ENCODE measurements at places on chromosomes 5 and 9.
A peak's percentile ranks its signal among the peaks of the same experiment; 100 is the strongest.

GRCh38 chr9:94780516-94780950, 54.0 kb downstream of the AOPEP start:
- no peak for DNase-seq

DNA sequence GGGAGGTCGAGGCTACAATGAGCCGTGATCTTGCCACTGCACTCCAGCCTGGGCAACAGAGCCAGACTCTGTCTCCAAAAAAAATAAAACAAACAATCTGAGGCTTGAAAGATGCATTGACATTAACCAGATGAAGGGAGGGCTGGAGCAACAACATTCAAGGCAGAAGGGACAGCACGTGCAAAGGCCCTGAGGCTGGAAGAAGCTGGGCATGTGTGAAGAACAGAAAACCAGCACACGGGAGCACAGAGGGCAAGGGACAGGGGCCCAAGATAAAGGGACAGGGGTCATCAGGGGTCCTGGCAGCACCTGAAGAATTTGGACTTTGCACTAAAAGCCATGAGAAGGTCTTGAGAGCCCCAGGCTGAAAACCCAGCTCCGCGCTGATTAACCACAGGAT, 3.3 kb downstream of the PTGES start:
- no peak for DNase-seq

DNA sequence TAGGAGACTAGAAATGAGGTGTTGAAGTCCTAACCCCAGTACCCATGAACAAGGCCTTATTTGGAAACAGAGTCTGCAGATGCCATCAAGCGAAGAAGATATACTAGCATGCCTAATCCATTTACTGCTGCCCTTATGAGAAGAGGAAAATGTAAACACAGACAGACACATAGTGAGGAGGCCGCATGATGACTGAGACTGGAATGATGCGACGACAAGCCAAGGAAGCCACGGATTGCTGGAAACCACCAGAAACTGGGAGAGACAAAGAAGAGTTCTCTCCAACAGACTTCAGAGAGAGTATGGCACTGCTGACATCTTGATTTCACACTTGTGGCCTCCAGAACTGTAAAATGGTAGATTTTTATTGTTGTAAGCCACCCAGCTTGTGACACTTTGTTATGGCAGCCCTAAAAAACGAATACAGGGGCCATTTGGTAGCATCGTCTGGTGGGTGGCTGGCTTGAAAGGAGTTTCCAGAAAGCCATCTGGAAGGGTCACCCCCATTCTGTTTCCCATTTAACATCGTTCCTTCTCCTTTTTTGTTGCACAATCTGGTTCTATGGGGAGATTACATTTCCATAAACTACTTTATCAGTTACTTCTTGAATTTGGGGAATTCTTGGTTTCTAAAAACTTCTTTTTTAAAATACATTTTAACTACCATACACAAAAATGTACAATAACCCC, 193.1 kb downstream of the HSD17B3 start:
- no peak for DNase-seq

DNA sequence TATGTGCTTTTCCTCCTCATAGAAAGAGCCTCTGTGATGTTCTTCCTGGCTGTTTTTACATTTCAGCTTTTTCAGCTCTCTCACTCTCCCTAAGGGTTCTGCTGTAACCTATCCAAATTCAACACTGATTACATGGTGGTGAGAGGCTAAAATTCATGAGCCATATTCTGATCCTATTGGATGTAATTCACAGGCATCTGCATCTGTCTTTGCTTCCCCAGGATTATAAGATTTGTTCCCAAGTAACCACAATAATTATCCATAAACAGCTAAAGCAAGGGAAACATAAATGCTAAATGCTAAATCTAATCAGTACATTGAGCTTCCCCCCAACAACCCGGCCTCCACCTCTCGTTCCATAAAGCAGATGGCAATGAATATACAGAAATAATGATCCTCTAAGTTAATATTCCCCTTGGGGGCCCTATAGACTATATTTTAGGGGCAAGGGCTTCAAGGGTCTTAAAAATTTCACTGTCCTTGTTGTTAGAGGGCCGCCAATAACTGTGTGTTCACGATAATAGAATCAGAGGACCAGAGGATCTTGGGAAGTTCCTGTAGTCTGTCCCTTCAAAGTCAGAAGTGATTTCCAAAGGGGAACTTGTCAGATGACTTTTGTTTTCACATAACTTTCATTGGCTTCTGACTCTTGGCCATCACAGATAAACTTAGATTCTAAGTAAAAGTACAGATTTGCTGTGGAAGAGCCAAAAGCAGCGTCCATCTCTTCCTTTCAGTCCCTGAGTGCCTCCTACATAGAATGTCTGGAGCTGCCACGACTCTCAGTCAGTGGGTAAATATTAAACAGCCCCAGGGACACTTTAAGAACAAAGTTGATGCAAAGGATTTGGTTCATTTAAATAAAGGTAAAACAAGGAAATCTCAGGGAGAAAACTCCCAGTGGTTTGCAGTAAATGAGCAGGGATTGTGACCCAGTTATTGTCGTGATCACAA, 125.6 kb downstream of the ALDH1A1 start:
- DNase-seq: no peak

DNA sequence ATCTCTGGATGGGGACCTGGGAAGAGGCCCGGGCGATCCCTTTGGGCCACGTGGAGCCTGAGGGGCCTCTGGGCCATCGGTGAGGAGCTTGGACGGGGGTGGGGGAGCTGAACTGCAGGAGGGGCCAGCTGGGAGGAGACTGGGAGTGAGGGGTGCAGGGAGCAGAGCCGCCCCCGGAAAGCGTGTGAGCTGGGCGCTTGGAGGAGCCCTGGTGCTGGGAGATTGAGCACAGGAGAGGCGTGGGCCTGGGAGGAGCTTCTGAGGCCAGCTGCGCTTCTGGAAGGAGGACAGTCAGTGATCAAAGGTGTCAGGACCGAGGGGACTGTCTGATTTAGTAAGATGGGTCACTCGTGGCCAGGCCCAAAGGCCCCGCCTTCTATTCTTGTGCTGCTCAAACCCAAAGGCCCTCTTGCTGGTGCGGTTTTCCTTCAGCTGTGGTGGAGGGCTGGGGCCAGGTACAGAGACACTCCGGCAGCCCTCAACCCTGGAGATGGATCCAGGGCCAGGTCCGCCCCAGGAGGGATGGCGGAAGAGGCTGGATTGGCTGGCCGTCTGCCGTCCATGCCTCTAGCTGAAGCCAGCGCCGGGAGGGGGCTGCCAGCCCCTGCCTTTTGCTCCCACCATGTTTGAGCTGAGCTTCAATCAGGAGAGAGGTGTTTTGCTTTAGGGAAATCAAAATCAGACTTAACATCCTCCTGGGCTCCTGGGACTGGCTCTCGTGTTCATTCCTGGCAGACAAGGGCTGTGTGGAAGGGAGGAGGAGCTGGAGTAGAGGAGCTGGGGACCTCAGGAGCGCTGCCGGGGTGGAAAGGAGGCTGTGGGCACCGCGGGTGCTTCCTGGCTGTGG, 21.6 kb downstream of the NCS1 start:
- DNase-seq: no peak

GRCh38 chr5:2751592-2752021, at the start of gene IRX2:
IRX2 (minus strand) TSS chr5:2751677; CDS start chr5:2751413, 264 bp downstream.
- no peak for DNase-seq

DNA sequence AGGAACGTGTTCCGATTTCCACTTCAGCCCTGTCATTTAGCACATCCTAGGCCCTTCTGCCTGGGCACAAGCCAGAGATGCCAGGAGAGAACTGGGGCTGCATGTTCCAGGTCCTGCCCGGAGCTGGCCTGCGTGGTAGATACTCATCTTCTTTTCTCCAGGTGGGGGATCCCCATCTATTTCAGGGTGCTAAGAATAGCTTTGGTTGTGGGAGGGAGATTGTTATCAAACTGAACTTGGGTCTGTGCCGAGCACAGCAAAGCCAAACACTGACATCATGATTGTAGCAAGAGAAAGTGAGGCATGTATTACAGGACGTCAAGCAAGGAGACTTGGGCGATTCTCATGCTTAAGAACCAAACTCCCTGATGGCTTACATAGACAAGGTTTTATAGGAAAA, 18.2 kb downstream of the C9orf153 start:
- no peak for DNase-seq

- DNase-seq: no peak
Observed at GRCh38 chr5:134541736-134542376, 16.4 kb downstream of the JADE2 start.

- no peak for DNase-seq
Observed at GRCh38 chr5:159855476-159856191, 60.6 kb upstream of the ADRA1B start.

- DNase-seq: no peak
Observed at GRCh38 chr9:130707225-130707976, 13.8 kb downstream of the EXOSC2 start.

DNA sequence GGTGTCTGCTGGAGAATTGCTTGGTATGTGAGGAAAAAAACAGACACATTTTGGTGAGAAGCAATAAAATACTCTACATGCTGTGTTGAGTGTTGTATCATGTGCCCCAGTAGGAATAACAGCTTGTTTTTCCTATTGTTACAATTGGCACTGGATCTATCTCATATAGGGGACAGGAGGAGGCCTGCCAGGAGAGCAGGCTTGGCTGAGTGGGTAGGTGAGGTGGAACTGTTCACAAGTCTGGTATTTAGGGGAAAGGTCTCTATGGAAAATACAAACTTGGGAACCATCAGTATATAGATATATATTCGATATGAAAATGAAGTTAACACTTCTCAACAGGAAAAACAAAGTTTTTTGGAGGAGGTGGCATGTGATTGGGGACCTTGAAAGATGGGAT, 9.5 kb upstream of the SH3TC2 start:
- no peak for DNase-seq

- peak; percentile 23 for DNase-seq
Observed at GRCh38 chr5:74433255-74433895, 207.2 kb downstream of the ENC1 start.

DNA sequence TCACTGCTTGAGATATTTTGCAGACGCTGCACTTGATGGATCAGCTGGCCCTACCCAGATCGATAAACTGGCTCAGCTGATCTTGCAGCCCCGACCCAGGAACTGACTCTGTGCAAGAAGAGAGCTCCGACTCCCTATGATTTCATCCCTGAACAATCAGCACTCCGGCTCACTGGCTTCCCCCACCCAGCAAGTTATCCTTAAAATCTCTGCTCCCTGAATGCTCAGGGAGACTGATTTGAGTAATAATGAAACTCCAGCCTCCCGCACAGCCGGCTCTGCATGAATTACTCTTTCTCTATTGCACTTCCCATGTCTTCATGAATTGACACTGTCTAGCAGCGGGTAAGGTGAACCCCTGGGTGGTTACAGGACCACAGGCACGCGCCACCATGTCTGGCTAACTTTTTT, 16.9 kb upstream of the NANS start:
- no peak for DNase-seq

DNA sequence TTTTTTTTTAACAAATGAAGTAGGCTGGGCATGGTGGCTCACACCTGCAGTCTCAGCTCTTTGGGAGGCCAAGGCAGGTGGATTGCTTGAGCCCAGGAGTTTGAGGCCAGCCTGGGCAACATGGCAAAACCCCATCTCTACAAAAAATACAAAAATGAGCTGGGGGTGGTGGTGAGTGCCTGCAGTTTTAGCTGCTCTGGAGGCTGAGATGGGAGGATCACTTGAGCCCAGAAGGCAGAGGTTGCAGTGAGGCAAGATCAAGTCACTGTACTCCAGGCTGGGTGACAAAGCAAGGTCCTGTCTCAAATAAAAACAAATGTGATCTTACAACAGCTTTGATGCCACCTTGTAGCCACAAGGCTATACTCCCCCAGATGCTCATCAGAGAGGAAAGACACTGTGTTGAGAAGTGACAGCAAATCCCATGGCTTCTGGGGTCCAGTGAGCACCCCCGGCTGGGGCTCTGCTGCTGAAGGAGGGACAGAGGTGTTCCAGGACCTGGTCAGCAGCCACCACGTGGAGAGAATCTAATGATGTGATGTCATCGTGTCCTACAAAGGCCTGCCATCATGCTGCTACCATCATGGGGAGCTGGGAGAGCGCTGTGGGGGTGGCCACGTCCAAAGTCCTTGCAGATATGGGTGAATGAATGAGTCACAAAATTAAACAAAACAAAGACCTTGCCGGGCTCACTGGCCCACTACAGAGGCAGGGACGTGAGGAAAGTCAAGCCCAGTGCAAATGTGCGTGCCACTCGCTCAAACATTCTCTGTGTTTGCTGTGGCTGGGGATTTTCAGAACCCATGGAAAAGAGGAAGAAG, 60.7 kb downstream of the PRRT1B start:
- DNase-seq: no peak

DNA sequence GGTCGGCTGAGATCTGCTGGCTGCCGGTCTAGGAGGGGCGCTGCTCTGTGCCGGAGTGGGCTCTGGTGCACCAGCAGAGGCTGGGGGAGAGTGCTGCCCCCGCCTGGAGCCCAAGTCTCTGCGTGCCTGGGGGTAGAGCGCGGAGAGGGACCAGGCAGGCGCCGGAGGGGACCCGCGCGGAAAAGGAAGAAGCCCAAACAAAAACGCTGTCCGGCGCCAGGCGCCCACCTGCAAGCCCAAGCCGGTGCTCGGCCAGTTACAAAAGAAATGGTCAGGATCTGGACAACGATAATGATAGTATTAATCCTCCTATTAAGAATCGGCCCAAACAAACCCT, 571 bp upstream of the S1PR3 start:
- no peak for DNase-seq

DNA sequence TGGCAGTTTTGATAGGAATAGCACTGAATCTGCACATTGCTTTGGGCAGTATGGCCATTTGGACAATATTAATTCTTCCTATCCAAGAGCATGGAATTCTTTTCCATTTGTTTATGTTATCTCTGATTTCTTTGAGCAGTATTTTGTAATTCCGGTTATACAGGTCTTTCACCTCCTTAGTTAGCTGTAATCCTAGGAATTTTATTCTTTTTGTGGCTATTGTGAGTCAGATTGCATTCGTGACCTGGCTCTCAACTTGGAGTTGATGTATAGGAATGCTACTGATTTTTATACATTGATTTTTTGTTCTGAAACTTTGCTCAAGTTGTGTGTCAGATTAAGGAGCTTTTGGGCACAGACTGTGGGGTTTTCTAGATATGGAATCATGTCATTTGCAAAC, 24.0 kb downstream of the TMEM161B start:
- no peak for DNase-seq

DNA sequence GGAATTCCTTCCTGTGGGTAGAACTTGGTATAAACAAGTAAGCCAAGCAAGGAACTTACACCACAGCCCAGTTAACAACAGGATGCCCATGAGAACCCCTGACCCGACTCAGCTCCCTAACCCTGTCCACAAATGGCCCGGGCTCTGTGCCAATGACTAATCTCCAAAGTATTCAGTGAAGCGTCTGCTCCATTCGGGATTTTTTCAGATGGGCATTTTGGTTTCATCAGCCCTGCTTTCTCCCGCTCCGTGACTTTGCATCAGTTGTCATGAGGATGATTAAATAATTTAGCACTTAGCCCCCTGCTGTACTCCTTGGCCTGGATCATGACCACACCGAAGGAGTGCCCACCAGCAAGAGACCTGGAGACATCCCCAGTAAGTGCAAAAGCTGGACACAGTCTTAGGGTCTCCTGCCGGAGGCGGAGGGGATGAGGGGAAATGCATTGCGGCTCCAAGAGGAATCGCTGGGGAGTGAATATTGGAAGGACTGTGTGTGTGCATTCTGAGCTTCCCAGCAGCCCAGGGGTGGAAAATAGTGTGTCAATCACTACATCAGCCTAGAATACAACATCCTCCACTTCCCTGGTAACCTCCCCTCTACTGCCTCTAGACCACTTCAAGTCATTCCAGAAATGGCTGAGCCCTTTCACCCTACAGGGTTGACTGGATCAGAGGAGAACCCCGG, 41.4 kb upstream of the DNAH5 start:
- DNase-seq: no peak

All from GM18507 (cell line).